ENCODE measurements at places on chromosomes 3 and 15. TPM values are rescaled to one million over a fixed set of nuclear protein-coding genes. Genes with fewer than 3 reads are reported as not detected.

GRCh38 chr3:174125267-174125824 lies 727.8 kb downstream of the NLGN1 start:
- peak; percentile 12 for DNase-seq

DNA sequence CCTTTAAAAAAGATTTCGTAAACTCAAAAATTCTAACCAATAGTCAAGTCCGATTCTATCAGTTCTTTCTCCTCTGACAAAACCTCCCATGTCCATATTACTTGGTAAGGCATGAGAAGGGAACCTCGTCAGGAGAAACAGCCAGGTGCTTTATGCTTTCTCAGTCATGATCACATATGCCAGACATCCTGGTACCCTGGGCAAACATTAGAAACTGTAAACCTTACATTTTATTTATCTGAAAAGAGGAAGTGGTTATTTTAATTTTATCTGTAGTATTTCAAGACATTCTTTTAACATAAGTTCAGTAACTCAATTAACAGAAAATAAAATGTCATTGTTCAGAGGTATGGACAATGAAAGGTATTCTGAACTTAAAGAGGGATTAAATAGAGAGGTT lies 474.8 kb upstream of the GBE1 start:
- DNase-seq: no peak

DNA sequence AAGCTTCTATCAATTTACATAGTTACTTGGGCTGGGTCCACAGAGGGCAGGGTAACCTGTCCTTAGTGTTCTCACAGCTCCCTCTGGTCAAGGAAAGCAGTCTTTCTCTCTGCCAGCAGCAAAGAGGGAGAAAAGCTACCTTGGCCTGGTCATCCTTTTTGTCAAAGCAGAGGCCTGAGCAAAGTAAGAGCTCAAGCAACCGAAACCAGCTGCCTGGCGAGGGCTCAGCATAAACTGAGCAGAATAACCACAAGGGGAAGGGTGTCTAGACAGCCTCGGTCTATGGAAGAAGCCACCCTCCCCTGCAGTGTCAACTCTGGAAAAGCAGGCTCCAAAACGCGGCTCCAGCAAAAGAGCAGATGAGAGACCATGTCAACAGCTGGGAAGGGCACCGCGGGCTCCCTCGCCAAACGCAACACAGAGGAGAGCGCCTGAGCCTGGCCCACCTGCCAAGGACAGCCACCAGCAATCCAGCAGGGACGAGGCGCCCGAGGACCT lies 17.4 kb downstream of the LRIG1 start:
- no peak for DNase-seq

DNA sequence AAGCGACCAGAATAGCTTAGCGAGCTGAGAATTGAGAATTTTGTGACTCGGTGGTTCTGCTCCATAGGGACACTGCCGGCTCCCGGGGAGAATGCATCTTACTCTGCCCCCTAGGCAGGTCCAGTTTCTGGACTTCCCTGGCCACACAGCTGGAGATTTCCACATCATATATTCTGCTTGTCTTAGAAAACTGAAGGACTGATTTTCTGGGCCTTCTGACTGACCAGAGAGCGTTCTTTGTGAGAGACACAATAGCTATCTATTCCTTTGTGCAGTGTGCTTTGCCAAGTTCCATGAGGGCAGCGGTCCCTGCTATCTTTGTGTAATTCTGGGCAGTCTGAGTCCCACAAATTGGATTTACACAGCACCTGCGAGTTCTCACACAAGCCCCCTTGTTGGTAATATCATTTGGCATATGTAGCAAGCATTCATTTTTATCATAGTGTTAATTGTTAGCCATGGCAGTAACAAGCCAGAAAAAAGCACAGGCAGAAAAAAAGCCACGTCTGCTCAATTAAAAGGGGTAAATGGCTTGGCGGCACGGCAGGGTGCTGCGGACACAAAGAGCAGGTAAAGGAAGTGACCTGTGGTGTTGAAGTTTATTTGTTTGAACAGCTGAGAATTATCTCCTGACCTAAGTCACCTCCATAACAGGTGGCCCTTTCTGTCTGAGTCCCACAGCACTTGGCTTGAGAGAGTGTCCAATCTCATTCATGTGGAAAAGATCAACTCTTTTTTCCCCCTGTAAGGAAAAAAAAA lies 688.7 kb downstream of the TUSC7 start:
- DNase-seq: no peak

DNA sequence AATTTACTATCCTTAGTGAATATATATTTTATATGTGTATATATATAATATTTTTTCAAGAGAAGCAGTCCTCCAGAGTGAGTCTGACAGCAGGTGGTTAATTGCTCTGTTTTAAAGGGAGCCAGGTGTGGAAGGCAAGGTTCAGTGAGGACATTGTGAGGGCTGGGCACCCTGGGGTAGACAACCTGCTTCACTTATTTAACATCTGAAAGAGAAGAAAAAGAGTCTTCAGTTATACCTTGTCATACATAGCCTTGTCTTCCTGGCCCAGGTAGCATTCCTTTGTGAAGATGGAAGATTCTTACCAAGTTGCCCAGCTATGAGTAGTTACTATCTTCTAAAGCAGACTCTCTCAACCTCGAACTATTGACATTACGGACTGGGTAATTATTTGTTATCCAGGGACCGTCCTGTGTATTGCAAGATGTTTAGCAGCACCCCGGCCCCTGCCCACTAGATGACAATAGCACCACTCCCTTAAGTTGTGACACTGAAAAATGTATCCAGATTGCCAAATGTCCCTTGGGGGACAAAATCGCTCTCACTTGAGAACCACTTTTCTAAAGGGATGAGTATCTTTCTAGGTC lies 336.0 kb upstream of the TRIM42 start:
- DNase-seq: no peak

The ZPLD1 gene
- 1.2 TPM for total RNA-seq
